ENCODE measurements at places on chromosomes 7 and 10.

DNA sequence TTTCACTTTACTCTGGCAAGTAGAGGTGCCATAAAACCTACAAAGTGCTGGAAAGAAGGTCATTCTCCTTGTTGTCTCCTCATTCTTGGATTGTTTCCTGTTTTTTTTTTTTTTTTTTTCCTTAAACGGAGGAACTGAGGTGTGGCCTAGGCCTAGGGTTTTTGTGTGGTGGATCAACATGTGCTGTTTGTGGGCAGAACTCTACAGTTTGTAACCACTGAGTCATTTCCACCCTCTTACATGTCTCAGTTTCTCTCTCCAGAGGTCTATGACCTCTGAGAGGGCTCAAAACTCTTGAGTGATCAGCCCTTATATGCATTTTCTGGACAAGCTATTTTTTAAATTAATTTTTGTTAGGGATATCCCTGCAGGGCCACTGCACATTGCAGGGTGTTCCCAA, 296.0 kb downstream of the PPP1R3A start:
- DNase-seq: no peak

GRCh38 chr7:28358423-28358868, 53.9 kb upstream of the CREB5 start:
- peak; percentile 74 for DNase-seq

DNA sequence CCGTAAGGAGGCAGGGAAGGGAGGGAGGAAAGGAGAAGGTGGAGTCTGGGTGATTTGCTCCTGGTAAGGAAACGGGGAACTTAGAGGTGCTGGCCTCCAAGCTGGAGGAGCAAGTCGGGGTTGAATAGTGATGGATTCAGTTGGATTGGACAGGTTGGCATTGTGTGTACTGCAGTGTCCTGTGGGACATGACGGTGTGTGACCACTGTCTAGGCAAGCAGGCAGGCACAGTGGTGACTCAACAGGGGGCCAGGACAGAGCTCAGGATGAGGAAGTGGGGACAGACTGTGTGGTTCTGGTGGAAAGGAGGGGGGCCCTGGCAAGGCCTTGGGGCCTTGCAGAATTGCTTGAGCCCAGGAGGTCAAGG, 48.8 kb downstream of the COL26A1 start:
- DNase-seq: no peak

DNA sequence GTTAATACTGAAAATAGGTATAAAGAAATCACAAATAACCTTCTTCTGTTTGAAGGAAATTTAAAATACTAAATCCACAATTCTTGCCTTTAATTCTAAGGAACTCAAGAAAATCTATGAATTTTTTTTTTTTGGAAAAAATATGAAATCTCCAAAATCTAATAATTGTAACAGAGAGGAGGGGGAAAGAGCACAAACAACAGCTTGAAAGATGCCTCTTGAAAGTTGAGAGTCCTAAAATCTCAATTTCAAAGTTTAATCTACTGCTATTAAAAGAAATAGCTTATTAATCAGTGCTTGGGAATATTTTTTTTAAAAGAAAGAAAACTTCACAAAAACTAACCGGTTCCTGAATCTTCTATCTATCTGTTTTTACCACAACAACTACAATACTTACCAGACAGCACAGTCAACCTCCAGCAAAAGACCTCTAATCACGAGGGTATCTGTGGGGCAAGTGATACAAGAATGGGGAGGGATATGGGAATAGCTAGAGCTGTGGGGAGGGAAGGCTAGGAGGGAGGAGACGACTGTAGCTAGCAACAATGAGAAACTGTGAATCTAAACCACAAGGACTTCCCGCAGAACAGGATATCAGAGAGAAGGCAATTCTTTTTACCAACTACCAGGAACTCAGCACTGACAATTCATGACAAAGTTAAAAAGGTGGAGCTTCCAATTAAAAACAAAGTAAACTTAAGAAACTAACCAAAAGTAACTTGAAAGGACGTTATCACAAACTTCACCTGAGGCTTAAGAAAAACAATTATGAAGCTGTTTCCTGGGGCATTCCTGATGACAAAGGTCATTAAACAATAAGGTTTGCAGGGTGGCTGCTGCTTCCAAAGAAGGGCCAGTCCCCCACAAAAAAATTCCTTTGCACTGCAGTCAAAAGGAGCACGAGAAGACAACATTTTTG, at the start of gene USP54:
USP54 (minus strand) TSS at position 462 of the 919 bp plus-strand sequence. CDS start 15,684 bp downstream, outside the sequence.
- DNase-seq: peak; percentile 47

DNA sequence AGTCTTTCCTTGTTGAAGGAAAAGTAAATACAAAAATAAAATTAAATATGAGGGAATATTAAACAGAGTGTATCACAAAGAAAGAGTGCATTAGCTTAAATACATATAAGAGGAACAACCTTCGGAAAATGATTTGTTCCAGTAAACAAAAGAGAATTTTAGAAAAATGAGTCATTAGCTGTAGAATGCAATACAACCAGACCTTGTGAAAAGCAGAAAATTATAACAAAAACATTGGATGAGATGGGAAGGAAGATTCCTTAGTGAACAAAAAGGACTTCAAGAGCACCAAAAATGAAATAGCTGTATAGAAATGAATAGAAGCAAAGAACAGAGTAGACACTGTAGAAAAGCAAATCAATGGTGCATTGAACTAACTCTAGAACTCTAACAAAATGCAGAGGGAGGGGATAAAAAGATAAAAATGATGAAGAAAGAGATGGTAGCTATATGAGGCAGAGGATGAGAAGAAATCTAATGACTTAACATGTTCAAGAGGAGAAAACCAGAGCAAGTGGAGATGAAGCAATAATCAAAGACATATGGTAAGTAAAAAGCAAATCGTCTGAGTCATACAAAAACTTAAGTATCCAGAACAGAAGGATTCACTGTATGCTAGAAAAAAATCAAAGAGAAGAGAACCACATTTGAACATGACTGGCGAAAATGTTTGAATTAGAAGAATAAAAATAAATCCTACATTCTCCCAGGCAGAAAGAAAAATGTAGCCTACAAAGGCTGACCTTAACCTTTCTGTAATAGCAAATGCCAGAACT, 190.5 kb downstream of the TMEM26 start:
- no peak for DNase-seq

- DNase-seq: no peak
Measured at GRCh38 chr7:132187869-132188789, 388.1 kb downstream of the PLXNA4 start.

DNA sequence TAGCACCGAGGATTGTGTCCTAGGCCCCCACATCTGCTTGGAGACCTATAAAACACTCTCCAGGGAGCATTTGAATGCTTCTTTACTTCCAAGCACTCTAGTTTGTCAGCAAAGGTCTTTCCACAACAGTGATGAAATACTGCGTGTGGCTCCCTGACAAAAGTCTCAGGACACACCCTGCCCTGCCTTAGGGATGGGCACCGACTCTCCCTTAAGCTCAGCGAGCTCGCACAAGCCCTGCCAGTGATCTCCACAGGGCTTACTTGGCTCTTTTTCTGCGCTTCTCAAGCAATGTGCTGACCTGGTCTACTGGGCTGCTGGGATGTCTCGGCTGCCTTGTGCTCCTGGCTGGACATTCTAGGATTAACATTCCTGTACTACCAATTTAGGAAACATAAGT, 84.3 kb upstream of the MPP7 start:
- DNase-seq: no peak

- no peak for DNase-seq
Measured at GRCh38 chr7:78434281-78434680, 635.7 kb downstream of the PHTF2 start.

- no peak for DNase-seq
Measured at GRCh38 chr10:588246-589165, 101.0 kb downstream of the DIP2C start.

DNA sequence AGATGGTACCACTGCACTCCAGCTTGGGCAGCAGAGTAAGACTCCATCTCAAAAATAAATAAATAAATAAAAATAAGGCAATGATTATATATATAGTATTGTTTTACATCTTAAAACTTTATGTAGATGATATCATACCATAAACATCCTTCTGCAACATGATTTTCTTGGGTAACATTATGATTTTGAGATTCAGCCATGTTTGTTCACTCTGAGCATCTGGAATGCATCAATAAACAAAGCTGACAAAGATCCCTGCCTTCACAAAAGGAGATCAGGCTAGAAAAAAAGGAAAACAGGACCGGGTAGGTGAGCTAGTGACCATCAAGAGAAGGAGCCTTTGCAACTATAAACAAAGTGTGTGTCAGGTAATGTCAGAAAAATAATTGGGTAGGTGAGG, 31.9 kb upstream of the KAT6B start:
- no peak for DNase-seq

DNA sequence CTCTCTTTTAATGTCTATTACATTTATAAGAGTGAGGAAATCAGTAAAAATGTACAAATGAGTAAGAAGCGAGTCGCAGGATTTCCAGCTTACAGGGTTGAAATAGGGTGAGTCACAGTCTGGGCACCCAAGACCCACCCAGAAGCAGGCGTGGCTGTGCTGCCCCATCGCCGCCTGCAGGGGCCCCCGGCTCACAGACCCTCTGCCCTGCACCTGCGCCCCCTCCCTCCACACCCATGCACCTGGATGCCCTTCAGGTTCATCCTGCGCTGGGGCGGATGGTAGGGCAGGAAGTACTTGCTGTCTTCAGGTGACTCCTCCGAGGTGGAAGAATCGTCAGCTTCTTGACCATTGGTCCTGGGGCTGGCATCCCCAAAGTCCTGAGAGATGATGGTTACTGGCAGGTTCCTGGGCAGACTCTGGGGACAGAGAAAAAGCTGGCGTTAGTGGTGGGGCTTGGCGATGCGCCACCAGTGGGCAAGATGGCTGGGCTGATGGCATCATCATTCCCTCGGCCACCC, 90.2 kb upstream of the GNA12 start:
- peak; percentile 85 for DNase-seq

DNA sequence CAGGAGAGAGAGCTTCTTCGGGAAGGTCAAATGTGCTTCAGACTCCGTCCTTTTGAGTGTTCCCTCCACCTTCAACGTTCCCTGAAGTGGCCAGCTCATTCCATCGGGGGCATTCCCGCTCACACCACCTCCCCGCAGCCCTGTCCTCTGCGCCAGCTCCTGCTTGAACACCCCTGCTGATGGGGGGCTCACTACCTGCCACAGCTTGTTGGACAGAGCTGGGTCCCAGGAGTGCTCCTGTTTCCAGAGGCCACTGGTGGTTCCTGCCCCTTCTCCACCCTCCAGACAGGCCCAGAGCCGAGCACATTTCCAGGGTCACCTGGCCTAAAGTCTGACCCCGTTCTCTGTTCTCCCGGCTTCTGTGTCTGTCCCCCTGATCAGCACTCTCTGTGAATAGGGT, 67.4 kb downstream of the ELFN1 start:
- DNase-seq: no peak

DNA sequence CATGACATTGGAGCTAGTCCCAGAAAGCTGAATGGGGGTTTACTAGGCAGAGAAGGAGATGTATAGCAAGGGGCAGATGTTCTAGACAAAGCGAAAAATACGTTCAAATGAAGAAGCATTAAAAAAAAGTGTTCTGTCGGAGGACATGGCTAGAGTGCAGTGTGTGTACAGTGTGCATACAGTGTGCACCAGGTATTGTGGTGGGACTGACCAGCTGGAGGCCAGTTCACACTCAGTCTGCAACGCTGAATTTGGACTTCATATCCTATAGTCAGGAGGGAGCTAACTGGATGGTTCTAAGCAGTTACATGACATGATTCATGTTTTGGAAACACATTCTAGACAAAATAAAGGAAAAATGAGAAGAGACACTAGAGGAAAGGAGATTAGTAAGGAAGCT, 8.8 kb downstream of the BBIP1 start:
- no peak for DNase-seq

DNA sequence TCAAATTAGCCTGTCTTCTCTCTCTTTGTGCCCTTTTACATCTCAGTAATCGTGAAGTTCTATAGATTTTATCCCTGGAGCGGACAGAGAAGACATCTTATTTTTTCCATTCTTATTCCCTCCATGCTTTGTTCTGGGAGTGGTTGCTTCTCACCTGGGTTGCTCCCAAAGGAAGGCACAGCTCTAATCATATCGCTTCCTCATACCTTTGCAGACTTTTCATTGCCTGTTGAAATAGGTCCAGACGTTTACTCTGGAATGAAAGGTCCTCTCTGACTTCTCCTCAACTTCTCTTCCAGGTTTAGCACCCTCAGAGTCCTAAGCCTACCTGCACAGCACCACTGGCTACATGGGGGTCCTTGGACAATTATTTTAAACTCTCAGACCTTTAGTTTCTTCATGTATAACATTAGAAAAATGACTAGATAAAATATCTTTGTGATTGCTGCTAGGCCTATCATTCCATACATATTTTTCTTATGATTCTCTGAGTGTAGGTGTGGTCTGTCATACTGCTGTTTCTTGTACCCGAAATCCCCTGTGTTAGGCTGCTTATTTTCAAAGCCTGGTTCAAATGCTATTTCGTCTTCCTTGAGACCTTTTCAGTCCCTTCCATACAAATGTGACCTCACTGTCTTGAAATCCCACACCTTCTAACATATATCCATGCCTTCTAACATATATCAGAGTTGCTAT, 418.1 kb downstream of the GFRA1 start:
- DNase-seq: peak; percentile 75

- DNase-seq: no peak
Measured at GRCh38 chr10:13708256-13708990, 121.7 kb downstream of the PRPF18 start.

DNA sequence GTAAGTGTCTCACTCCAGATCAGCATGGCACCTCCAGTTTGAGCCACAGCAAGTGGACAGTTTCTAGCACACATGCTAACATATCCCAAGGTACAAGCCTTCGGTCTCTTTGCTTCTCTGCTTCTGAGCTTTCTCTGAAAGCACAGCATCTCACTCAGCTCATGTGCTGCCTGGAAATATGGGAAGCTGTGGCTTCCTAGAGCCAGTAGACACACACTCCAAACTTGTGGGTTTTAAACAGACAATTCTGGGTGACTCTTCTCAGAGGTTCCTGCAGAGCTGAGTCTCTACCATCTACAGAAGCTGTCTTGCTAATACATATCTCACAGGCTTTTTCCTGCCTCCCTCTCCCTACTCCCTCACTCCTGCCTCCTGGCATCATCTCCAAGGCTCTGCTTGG, 23.9 kb upstream of the TMEM273 start:
- no peak for DNase-seq

GRCh38 chr10:62814756-62815380, 1.3 kb downstream of the EGR2 start:
- DNase-seq: no peak

DNA sequence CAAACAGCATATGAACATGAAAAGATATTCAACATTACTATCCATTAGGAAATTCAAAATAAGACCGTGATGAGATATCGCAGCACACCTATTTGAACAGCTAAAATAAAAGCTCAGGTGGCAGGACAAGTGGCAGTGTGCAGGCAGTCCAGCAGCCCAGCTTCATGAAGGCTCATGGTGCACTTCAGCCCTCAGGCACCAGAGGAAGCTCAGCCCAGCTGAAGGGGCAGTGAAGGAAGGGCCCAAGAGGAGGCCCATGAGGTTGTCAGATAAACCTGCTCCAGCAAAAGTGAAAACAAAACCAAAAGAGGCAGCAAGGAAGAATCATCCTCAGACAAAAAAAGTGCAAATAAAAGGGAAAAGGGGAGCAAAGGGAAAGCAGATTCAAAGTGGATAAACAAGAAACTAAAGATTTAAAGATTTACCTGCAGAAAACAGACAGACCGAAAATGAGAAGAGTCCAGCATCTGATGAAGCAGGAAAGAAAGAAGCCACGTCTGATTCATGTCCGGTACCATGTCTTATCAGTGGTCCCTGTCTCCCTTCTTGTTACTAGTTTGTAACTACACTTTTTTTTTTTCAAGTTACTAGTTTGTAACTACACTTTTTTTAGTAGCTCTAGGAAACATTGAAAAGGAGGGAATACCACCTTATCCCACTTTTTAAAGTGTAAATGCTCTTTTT, 15.0 kb upstream of the FAM24B start:
- DNase-seq: no peak
